ENCODE measurements at places on chromosomes 13 and 19.

DNA sequence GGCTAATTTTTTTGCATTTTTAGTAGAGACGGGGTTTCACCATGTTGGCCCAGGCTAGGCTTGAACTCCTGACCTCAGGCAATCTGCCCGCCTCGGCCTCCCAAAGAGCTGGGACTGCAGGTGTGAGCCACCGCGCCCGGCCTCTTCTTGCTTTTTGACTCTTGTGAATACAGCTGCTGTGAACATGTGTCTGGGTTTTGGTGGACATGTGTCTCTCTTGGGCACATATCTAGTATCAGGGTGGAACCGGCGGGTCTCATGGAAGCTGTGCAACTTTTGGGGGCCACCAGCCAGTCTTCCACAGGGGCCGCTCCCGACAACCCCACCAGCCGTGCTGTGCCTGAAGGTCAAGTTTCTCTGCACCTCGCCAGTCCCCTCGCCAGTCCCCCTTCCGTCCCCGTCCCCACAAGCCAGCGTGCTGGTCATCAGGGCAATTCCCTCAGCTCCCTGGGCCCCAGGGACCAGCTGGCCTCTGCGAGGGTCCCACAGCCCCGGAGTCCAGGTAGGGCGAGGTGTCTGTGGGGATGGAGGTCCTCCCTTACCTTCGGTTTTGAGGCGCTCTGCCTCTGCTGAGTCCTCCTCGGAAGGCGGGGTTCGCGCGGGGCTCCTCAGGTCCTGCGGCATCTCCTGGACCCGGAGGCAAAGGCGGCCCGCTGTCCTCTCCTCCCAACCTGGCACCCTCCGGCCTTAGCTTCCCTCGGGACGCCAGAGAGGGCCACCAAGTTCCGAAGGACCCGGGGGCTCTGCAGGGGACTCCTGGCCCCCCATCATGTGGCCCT lies 16.3 kb downstream of the SGTA start:
- no peak for DNase-seq

DNA sequence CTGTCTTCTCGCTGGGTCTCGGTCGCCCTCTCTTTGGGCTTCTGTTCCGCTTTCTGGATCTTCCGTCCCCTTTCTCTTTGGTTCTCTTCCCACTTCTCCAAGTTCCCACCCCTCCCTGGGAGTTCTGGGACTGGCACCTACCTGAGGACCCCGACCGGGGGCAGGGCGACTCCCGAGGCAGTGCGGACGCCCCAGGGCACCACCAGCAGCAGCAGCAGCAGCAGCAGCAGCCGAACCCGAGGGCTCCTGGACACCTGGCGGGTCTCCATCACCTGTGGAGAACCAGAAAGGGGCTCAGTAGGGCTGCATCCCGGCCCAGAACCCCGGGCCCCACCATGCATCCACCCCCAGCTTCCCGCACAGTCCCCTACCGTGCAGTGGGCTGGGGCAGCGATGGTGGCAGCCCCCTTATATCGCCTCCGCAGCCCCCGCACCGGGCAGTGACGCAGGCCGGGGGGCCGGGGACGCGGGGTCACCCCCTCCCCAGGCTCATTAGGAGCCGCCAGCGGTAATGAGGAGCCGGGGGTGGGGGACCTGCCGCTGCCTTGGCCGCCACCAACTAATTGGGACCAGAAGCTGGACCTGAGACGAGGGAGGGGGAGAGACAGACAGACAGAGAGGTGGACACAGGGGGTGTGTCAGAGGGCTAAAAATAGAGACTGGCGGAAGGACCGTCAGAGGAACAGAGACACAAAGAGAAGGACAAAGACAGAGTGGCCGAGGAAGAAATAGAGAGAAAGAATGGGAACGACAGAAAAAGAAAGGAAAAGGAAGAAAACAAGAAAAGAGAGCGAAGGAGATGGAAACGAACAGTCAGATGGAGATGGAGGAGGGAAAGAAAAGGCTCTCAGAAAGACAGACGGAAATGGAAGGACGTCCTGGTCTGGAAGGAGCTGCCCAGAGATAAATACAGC lies at the start of gene PTH2:
PTH2 (minus strand) TSS at position 371 of the 914 bp plus-strand sequence; CDS start at position 269, 102 bp downstream.
- DNase-seq: no peak

- no peak for DNase-seq
Observed at GRCh38 chr13:101751488-101751887, 299.0 kb downstream of the ITGBL1 start.

- DNase-seq: no peak
Observed at GRCh38 chr13:75425216-75426009, 56.6 kb downstream of the TBC1D4 start.

DNA sequence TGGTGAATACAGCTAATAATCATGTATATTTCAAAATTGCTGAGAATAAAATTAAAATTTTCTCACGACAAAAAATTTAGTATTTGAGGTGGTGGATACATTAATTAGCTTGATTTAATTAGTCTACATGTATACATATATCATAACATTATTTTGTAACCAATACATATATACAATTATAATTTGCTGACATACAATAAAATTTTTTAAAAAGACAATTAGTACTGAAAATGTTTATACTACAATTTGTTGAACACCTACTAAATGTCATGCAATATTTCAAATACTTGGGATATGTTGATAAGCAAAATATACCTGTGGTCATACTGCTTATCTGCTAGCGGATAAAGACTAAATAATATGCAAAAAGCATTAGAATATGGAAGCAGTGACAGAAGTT lies 586.5 kb downstream of the SLITRK6 start:
- DNase-seq: no peak

- DNase-seq: no peak
Observed at GRCh38 chr13:100394005-100394695, 194.4 kb downstream of the GGACT start.

DNA sequence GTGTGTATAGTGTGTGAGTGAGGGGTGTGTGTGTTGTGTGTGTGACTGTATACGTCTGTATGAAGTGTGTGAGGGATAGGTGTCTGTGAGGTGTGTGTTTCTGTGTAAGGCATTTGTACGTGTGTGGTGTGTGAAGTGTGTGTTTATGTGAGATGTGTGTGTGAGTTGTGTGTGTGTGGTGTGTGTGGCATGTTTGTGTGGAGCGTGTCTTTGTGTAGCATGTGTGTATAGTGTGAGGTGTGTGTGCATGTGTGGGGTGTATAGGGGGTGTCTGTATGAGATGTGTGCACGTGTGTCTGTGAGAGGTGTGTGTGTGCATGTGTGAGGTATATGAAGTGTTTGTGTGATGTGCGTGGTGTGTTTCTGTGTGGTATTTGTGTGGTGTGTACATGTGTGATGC lies 13.2 kb upstream of the TNFRSF19 start:
- DNase-seq: no peak

GRCh38 chr13:50071379-50071778 lies 56.1 kb downstream of the KCNRG start:
- no peak for DNase-seq

DNA sequence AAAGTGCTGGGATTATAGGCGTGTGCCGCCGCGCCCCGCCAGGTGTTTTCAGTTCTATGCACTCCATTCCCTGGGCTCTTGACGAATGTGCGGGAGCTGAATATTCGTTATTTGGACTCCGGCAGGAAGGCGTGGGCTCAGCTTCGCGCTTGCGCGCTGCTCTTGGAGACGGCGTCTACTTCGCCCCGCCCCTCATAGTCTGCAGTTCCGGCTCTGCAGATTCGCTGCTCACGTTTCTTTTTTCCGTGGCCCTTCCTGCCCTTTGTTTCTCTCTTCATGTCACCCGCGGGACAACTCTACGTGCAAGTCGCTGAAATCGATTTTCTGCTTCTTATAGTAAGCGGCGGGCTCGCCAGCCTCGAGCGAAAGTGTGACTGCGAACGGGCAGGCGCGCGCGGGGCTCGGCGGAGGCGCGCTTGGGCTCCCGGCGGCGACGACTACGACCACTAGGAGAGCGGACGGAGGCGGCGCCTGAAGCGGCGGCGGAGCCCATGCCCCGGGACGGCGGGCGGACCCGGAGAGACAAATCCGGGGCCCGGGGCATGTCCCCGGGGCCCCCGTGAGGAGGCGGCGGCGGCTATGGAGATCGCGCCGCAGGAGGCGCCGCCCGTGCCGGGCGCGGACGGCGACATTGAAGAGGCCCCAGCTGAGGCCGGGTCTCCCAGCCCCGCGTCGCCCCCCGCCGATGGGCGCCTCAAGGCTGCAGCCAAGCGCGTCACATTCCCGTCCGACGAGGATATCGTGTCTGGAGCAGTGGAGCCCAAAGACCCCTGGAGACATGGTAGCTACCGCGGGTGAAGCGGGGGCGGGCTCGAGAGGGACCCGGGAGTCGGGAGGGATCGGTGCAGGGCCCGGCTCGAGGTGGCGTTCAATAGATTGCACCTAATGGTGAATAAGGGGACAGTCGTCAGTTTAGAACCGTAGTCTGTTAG lies at the start of gene PPP1R37:
PPP1R37 (plus strand) TSS at position 433 of the 932 bp plus-strand sequence; CDS start at position 580, 147 bp downstream.
- DNase-seq: peak; percentile 74

DNA sequence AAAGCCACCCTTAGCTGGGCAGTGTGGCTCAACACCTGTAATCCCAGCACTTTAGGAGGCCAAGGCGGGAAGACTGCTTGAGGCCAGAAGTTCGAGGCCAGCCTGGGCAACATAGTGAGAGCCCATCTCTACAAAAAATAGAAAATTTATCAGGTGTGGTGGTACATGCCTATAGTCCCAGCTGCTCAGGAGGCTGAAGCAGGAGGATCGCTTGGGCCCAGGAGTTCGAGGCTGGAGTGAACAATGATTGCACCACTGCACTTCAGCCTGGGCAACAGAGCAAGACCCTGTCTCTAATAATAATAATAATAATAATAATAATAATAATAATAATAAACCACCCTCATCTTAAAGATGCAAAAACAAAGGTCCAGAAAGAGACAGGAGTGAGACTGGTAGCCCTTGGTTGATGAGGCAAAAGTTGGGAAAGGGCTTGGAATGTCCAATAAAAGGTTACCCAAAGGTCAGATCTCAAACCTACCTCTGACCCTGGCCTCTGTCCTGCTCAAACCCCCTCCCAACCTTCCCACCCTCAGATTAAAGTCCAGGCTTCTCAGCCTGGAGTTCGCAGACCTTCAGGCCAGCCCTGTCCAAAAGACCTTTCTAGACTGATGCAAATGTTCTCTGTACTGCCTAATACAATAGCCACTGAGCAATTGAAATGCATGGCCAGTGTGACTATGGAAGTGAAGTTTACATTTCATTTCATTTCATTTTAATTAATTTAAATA lies 9.1 kb downstream of the ZNF575 start:
- no peak for DNase-seq

GRCh38 chr19:45443462-45444317 lies 20.0 kb upstream of the ERCC1 start:
- no peak for DNase-seq

GRCh38 chr19:7385062-7385461 lies 36.3 kb downstream of the ARHGEF18 start:
- no peak for DNase-seq

GRCh38 chr13:39159393-39159792 lies 121.1 kb downstream of the NHLRC3 start:
- DNase-seq: no peak

GRCh38 chr19:33628921-33629825 lies 7.4 kb downstream of the CHST8 start:
- DNase-seq: no peak

GRCh38 chr13:24148414-24149235 lies 11.9 kb upstream of the SPATA13 start:
- DNase-seq: no peak

DNA sequence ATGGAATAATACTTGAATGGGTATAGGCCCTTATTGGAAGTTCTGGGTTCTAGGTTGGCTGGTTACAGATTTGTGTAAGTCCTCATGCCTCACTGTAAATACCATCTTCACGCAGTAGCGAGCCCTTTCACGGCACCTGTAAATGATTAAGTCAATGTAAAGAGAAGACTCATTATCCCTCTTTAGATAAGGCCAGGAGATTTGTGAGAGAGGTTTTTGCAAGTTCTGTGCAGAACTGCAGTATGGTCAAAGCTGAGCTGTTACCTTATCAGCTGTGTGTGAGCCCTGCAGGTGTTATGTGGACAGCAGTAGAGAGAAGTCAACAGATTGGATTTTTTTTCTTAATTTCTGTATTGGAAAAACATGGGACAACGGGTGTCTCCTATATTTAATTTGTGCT lies 141.6 kb downstream of the SHISA2 start:
- DNase-seq: no peak

DNA sequence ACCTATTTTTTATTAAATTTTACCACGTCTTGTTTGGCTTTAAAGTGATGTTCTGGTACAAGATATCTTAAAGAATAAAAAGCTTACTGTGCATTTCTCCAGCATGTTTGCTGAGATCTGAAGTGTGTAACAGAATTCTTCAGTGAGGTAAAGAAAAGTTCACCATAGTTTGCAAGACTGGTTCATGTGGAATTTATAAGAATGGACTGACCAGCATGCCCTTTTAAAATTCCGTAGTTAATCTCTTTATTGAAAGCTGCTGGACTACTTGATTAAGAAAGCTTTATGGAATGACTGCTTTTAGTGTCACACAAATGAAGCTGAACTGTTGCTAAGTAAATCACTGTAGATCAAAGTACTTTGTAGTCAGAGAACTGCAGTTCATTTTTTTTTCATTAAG lies 119.2 kb downstream of the GPC6 start:
- no peak for DNase-seq

DNA sequence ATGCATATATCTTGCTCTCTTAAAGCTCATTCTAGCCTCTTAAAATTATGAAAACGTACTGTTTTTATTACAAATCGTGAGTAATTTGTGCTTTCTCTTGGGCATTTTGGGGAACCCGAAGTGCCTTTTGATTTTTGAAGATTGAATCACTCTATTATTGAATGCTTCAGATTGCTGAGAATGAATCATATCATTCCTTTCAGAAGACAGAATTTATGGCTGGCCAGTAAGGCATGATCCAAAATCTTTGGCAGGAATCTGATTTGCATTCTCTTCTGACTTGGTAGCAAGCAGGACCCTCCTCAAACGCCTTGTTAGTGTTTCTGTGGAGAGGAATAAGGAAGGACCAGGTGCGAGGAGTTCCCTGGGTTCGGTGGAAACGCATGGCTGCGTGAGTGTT lies 49.5 kb downstream of the STARD13 start:
- no peak for DNase-seq

GRCh38 chr13:47671776-47672175 lies 329.3 kb downstream of the SUCLA2 start:
- DNase-seq: no peak

DNA sequence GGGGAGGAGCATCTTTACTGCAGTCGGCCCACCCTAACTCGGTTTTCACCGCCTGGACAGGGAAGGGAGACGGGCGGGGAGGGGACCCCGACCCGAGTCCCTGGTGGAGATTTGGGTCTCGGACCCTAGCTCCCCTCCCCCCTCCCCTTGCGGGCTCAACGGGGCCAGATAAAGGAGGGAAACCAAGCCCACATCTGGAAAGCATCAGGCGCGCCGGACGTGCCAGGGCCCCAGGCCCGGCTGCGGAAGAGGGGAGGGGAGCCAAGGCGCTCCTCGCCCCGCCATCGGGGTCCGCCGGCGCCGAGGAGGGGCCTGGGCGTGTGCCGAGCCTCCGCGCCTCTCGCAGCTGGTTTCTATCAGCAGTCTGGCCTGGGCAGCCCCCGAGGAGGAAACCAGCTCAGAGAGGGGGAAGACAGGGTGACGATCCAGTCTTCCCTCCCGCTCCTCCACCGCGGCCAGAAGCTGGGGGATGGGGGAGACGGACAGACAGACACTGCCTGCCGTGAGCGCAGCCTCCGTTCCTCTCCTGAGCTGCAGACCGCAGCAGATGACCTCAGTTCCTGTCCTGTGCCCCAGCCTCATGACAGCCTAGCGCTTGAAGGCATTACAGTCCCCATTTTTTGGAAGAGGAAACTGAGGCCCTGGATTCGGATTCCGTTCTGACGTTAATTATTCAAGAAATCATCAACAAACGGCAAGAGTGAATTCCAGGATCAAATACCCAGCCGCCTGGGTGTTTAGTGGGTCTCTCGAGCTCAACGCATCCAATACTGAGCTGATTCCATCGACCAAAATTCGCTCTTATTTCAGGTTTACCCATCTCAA lies 3.6 kb upstream of the GNG8 start:
- no peak for DNase-seq

Data from stimulated activated CD8-positive, alpha-beta memory T cell treated with anti-CD3 and anti-CD28 coated beads, Interleukin-15, amount 100 ng/mL, for 4 hours (primary cell).